Right cardiac atrium (tissue), 5 donors: ENCODE measurements at places on chromosomes 3 and 15.

- DNase-seq = no peak
Measured at GRCh38 chr15:39621976-39622375, 41.1 kb downstream of the THBS1 start.

DNA sequence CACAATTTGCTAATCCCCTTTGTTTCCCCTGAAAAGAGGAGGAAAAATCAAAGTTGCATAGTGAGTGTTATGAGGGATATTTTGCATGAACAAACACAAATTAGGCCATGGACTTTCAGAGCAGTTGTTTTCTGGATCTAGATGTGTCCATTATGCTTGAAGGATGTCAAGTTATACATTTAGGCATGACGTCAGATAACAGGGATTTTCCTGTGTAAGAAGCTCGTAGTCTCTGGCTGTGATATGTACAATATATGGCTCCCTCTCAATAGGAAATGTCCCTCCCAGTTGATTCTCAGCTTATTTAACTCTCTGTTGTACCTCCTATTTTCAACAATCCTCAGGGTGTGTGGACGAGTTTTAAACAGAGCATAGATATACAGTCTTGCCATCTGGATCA, 171.0 kb downstream of the RBMS3 start:
- no peak for DNase-seq

DNA sequence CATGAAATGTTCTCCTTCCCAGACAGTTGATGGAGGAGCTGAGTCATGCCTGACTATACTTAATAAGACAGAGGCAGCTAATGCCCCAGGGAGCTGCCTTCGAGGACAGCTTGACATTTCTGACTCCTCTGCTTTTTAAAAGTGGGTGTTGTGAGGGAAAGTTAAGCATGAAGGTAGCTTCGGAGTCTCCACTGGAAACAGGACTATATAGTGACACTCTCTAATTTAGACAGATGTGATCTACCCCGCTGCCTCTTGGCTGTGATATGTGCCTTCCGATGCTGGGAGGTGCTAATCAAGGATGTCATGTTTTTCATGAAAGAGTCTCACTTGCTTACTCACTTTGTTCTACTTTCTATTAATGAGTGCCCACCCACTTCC, 72.7 kb downstream of the IL1RAP start:
- DNase-seq = peak; percentile 40

- no peak for DNase-seq
Measured at GRCh38 chr3:46844881-46845312, 18.3 kb downstream of the MYL3 start.

GRCh38 chr3:149958171-149958796, 12.4 kb downstream of the PFN2 start:
- no peak for DNase-seq

DNA sequence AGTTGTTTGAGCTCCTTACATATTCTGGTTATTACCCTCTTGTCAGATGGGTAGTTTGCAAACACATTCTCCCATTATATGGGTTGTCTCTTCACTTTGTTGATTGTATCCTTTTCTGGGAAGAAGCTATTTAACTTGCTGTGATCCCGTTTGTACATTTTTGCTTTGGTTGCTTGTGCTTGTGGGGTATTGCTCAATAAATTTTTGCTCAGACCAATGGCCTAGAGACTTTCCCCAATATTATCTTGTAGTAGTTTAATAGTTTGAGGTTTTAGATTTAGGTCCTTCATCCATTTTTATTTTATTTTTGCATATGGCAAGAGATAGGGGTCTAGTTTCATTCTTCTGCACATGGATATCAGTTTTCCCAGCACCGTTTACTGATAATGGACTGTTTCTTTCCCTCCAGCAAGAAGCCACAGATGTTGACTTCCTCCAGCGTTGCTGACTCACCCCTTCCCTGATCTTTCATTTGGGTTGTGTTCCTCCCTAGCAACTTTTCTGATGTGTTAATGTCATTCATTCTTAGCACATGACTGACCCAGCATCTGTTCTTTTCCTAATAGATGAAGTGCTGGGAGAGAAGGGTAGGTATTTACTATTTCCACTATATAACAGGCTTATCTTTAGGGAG, 166.7 kb upstream of the SGO1 start:
- no peak for DNase-seq

DNA sequence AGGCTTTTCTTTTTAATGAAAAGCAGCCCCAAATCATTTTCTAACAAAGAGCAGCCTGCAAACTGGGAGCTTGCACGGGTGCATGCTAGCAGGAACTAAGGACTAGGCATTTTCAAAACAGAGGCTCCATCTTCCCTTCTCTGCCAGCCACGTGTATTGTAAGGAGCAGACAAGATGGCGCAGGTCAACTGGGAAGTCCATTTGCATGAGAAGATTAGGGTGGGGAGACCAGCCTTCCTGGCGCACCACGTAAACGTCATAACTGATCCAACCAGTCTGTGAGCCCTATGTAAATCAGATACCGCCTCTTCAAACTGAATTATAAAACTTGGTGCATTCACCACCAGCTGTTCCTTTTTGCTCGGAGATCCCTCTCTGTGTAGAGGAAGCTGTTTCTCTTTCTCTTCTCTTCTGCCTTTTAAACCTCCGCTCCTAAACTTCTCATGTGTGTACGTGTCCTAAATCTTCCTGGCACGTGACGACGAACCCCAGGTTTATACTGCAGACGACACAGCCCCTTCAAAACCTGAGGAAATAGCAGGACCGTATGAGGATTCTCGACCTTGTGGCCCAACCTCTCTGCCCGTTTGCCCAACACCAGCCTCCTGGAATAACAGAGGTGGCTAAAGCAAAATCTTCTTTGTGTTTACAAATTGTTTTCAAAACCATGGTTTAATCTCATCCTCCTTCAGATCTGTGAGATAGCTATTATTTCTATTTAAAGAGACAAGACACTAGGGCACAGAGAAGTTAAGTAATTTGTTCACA, 26.4 kb upstream of the SLC30A4 start:
- no peak for DNase-seq

DNA sequence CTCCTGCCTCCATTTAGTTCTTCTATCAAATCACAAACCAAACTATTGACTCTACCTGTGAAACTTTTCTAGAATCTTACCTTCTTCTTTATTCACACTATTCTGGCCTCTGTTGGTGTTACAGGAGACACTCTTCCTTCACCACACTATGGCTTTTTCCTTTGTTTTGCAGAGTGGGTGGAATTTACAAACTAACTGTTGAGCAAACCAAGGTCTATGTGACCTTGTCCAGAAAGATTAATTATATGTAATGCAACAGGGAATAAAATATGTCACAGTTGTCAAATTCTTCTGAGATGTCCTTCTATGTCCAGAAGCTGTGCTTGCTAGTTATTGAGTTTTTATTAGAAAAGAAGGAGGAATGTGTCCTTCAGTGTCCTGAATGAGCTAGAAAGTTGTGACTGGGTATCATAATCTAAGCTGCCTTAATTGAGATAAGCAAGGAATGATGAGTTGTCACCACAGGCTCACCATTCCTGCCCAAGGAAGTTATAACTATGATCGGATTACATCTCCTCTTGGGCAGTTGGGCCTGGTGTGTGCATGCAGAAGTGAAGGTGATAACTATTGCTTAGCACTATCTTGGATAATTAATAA, 21.7 kb downstream of the ARL14 start:
- no peak for DNase-seq
